ENCODE measurements at places on chromosomes 3 and 15.

- no peaks in the 10 kb centered on the region for H3K36me3 ChIP-seq
- no peak for DNase-seq
- H3K4me3 ChIP-seq: peak within 1 kb of the TSS; percentile 69
- H3K27ac ChIP-seq: peak within 1 kb of the TSS; percentile 96
Measured at GRCh38 chr15:56918046-56918938, at the start of gene TCF12. TCF12 (plus strand) TSS chr15:56918644; CDS start chr15:56919914, 1,270 bp downstream.

DNA sequence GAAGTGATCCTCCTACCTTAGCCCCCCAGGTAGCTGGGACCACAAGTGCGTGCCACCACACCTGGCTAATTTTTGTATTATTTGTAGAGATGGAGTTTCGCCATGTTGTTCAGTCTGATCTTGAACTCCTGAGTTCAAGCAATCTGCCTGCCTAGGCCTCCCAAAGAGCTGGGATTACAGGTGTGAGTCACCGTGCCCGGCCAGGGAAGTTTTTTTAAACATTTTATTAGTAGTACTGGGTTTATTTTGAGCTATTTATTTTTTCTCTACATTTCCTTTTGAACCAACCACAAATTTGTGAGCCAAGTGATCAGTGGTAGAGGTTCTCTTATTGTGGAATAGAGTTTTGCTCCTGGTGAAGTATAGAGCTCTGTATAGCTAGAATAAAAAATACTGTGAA is 33.7 kb downstream of the ARMC8 start:
- H3K4me3 ChIP-seq: no peak overlapping the region
- no peaks in the 10 kb centered on the region for H3K4me1 ChIP-seq
- DNase-seq: no peak
- peaks cover 27% of the 10 kb centered on the region for H3K36me3 ChIP-seq
- H3K27ac ChIP-seq: no peak overlapping the region

GRCh38 chr3:168531116-168531515 is 435.4 kb upstream of the GOLIM4 start:
- no peak overlapping the region for H3K27ac ChIP-seq
- no peak overlapping the region for H3K4me3 ChIP-seq
- DNase-seq: no peak
- no peaks in the 10 kb centered on the region for H3K4me1 ChIP-seq
- H3K27me3 ChIP-seq: no peaks in the 10 kb centered on the region

DNA sequence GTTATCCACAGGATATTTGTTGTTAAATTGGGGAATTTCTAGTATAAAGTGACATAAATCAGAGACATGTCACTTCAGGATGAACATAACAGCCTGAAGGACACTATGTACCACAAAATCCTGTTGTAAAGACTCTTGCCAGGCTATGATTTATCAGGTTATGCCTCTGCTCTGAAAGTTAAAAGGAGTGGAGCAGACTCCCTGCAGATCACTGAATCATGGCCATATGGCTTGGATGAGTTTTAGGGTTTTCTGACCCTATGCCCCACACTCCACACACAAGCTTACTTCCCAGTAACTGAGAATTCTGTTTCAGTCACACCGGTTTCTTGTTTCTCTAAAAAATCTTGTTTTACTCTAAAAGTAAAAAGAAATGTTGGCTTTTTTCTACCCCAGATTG is 869.4 kb downstream of the NAALADL2 start:
- DNase-seq: no peak
- no peaks in the 10 kb centered on the region for H3K36me3 ChIP-seq
- H3K27me3 ChIP-seq: no peaks in the 10 kb centered on the region

GRCh38 chr3:178002113-178002512 is 534.1 kb upstream of the KCNMB2 start:
- DNase-seq: no peak
- H3K4me1 ChIP-seq: no peaks in the 10 kb centered on the region
- no peaks in the 10 kb centered on the region for H3K27me3 ChIP-seq
- H3K27ac ChIP-seq: no peak overlapping the region
- no peak overlapping the region for H3K4me3 ChIP-seq
- H3K36me3 ChIP-seq: no peaks in the 10 kb centered on the region

DNA sequence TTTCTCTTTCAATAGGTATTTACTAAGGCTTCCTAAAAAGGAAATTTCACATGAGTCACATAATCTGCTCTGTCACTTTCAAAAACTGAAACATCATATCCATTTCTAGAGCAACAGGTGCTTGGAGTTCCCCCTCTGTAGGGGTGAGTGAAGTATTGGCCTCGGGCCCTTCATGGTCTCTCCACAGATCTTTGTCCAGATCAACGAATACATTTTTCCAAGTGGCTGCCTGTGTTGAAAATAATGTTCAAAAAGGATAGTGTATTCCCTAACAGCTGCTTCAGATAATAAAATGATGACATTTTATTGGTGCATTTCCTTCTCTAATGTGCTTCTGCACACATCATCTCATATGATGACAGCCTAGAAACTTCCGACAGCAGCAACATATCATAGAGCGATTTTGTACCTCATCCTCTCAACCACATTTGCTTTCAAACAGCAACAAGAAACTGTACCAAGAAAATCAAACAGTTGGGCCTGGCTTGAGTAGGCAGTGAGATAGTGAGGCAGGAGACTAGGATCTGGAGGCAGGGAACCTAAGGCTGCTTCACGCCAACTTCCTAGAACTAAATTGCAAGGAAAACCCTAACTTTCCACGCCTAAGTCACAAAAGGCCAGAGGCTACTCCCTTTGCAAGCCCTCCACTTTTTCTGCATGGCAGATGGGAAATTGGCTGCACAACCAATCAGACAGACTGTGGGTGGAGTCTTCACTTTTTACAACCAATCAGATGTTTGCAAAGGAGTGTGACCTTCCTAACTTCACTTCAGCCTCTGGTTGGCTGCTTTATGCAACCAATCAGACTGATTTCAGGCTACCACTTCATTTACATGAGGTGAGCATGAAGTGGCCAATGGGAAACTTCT is 340.2 kb downstream of the LRRC3B start:
- no peak overlapping the region for H3K27ac ChIP-seq
- no peaks in the 10 kb centered on the region for H3K4me1 ChIP-seq
- no peak for DNase-seq

- DNase-seq: no peak
- no peak overlapping the region for H3K27ac ChIP-seq
- H3K36me3 ChIP-seq: no peaks in the 10 kb centered on the region
- no peaks in the 10 kb centered on the region for H3K27me3 ChIP-seq
- no peak overlapping the region for H3K4me3 ChIP-seq
- H3K4me1 ChIP-seq: no peaks in the 10 kb centered on the region
Measured at GRCh38 chr3:37554364-37554763, 307.3 kb upstream of the CTDSPL start.

GRCh38 chr3:124113485-124113884 is 121.6 kb upstream of the ROPN1 start:
- peaks cover 11% of the 10 kb centered on the region for H3K4me1 ChIP-seq
- no peak overlapping the region for H3K4me3 ChIP-seq
- H3K27ac ChIP-seq: no peak overlapping the region
- no peaks in the 10 kb centered on the region for H3K36me3 ChIP-seq
- no peak for DNase-seq

GRCh38 chr3:145817870-145818483 is 343.0 kb downstream of the PLOD2 start:
- H3K36me3 ChIP-seq: no peaks in the 10 kb centered on the region
- no peak overlapping the region for H3K27ac ChIP-seq
- no peak for DNase-seq

DNA sequence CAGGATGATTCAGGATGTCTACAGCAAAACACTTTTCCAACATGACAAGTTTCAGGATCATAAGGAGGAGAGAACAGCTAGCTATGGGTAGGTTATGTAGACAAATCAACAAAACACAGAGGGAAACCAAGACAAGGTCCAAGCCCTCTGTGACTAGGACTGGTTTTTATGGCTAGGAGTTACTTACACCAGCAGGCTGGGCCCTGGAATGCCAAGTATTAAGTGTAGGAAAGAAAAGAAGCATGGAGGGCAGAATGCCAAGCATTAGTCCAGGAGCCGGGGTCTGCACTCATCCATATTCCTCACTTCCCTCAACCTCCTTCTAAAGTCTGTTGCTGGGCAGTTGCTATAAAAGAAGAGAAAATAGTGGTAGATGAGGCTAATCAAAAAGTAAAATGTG is 35.3 kb upstream of the PPP2R3A start:
- H3K36me3 ChIP-seq: no peaks in the 10 kb centered on the region
- H3K27me3 ChIP-seq: no peaks in the 10 kb centered on the region
- H3K27ac ChIP-seq: no peak overlapping the region
